ENCODE measurements at places on chromosomes 2 and 18. TPM values are rescaled to one million over a fixed set of nuclear protein-coding genes. Genes with fewer than 3 reads are reported as not detected.

The CCDC85A gene
- total RNA-seq = 0.66 TPM

The ABCG8 gene
- not detected for total RNA-seq

The CD8B gene
- total RNA-seq = not detected

The SDC1 gene
- total RNA-seq = 57.6 TPM

The LRRC30 gene
- total RNA-seq = not detected

The GYPC gene
- total RNA-seq = 71.0 TPM

The ST6GAL2 gene
- total RNA-seq = under 0.01 TPM

The CAPG gene
- 347 TPM for total RNA-seq

The EIPR1 gene
- 31.4 TPM for total RNA-seq

The CFC1 gene
- not detected for total RNA-seq

The CRYBA2 gene
- not detected for total RNA-seq

The HMSD gene
- total RNA-seq = 0.15 TPM

The SERPINB11 gene
- total RNA-seq = not detected

All from smooth muscle cell of trachea (primary cell).